ENCODE measurements at places on chromosomes 6 and 20. TPM values are rescaled to one million over a fixed set of nuclear protein-coding genes. Genes with fewer than 3 reads are reported as not detected.

The TP53TG5 gene
- total RNA-seq = not detected

The FRMD1 gene
- not detected for total RNA-seq

The PDE10A gene
- total RNA-seq = under 0.01 TPM

The DEFB118 gene
- not detected for total RNA-seq

The SIRPG gene
- total RNA-seq = under 0.01 TPM

The RFX6 gene
- total RNA-seq = not detected

All from hematopoietic multipotent progenitor cell (in vitro differentiated cells).